Inflammatory macrophage (primary cell): ENCODE measurements at places on chromosomes 4 and X.

GRCh38 chr4:110678517-110679227 is 55.8 kb upstream of the PITX2 start:
- no peak for DNase-seq

- no peak for DNase-seq
Measured at GRCh38 chrX:38939067-38939466, 137.8 kb downstream of the MID1IP1 start.

DNA sequence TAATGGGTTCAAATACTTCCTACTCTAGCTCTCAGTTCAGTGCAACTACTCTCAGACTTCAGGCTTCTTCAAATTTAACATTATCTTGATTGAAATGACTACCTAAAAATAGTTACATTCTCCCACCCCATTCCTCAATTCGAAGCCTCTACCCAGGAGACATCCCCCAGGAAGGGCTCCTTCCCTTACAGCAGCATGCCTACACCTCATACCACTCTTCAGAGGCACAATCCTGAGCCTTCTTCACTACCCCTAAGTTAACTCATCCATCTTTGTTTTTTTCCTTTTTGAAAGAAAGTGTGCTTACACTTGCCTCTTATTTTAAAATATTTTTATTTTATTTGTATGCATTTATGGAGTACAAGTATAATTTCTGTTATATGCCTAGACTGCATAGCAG is 17.2 kb upstream of the PRSS48 start:
- DNase-seq = no peak

DNA sequence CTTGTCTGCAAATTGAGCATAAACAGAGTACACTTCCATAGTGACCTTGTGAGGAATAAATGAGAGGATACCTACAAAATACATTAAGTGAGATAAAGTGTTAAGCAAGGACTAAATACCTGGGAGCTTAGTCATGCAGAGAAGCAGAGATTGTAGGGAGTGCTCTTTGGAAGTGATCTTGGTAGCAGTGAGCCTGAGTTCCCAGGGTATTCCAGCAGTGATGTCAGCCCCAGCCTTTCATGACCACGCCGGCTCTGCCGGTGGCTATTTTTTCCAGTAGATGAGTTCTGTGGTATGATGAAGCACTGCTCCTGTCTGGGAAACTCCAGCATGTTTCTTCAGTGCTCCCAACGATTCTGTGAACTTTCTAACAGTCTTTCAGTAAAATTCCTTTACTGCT is 391.5 kb upstream of the IGFBP7 start:
- no peak for DNase-seq

GRCh38 chr4:158578476-158578875 is 56.8 kb downstream of the RXFP1 start:
- peak; percentile 15 for DNase-seq

- no peak for DNase-seq
Measured at GRCh38 chr4:102064747-102065442, 274.4 kb downstream of the BANK1 start.

DNA sequence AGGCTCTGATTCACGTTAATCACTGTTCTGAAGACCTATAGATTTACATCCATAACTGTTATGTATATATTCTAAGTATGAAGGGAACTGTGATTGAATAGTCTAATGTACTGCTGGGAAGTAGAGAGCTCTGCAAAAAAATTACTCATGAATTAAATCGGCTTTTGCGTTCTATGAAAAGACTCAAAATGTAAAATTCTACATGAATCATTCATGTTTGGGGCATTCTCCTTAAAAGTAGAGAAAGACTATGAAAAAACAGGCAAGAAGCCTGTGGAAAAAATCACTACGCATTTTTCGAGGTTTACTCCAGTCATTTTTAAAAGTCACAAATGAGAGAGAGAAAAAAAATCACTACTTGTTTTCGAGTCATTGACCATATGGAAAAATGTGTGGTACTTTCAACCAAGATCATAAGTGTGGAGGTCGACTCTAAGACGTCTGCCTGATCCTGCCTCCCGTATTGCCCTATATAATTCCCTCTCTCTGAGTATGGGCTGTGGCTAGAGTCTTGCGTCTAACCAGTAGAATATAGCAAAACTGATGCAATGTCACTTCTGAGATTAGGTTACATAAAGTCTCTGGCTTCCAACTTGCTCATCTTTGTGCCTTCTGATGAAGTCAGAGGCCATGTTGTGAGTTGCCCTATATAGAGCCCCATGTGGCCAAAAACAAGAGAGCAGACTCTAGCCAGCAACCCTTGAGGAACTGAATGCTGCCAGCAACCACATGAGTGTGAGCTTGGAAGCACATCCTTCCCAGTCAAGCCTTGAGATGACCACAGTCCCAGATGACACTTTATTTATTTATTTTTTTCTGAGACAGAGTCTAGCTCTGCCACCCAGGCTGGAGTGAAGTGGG is 32.1 kb upstream of the VEGFD start:
- DNase-seq = peak; percentile 13

DNA sequence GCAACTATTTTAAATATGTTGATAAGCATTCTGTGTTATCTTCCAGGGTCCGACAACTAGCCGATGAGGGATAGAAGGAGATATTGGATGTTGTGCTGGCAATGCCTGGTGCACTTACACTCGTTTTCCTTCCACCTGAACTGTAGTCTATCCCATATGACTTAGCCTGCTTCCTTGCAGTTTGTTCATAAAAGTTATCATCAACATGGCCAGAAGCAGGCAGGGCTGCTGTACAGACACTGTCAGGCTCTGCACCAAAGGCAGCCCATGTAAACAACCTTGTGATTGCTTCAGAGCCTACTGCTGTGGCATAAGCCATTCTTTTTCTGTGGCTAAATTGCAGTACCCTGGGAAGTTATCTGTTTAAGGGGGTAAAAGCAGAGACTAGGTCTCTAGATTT is 1.6 kb downstream of the MAPK10 start:
- no peak for DNase-seq

DNA sequence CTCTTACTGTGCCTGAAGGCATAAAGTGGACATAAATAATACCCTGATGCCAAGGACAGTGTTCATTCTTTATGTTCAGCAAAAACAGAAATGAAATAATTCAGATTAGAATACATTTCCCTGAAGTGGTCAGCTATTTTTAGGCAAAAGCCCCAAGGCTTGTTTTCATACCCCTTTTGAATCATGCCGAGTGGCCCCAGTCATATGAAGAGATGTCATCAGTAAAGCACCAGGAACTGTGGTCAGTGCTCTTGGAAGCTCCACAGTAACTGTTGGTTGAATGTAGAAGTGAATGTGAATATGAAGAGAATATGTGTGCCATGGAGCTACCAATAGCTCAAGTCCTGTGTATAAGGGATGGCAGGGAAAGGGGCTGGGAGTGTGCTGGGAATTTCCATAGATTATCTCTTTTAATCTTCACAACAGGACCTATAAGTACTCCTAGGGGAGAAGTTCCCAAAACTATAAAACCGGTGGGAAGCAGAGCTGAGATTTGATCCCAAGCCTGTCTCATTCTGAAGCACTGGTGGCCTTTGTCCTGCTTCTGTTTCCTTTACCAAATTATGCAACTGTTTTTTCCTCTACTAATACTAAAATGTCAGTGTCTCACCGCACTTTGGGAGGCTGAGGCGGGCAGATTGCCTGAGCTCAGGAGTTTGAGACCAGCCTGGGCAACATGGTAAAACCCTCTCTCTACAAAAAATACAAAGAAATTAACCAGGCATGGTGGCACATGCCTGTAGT is 52.6 kb downstream of the FNIP2 start:
- DNase-seq = peak; percentile 68

DNA sequence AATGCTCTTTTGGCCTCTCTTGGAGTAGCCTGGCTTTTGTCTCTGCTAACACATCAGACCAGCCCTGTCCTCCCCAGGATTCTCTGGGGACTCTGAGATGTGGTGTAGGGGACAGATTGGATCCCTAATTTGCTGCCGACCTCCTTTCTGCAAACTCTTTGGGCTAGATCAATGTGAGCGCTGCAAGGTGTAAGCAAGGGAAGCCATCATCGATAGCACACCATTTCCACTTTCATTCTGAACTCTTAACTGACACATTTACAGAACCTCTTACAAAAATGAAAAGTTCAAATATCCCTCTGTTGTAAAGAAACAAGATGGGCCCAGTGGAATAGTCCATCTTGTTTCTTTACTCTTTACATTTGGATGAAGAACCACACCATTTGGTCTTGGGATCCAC is 46.6 kb downstream of the PGRMC2 start:
- DNase-seq = no peak

DNA sequence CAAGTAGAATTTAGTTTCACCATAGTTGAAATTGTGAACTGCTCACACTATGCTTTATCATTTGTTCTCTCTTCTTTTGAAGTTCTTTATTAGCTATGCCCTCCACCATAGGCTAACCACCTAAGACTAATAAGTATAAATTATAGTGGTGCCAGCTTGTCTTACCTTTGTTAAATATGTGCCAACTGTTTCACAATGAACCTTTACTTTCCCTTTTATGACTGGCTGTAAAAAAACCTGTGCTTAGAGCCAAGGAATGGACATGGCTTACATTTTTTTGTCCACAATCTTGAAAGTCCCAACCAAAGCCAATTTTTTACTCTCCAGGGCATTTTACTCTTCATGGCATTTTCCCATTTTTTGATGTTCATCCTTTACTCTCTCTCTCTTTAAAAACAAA is 123.5 kb upstream of the LEF1 start:
- DNase-seq = no peak

- no peak for DNase-seq
Measured at GRCh38 chr4:53744446-53745160, 153.3 kb upstream of the LNX1 start.

DNA sequence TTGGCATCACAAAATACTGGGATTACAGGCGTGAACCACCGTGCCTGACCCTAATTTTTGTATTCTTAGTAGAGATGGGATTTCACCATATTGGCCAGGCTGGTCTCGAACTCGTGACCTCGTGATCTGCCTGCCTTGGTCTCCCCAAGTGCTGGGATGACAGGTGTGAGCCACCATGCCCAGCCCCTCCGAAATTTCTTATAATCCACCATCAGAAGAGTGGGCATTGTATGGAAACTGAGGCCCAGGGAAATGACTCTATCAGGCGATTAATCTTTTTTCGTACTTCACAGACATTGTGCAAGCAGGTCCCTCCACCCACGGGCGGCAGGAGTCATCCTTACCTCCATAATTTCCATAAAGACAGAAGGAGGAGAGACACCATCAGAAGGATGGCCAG is 16.0 kb downstream of the CRLF2 start:
- DNase-seq = no peak

- DNase-seq = no peak
Measured at GRCh38 chrX:71540801-71541200, 7.9 kb downstream of the OGT start.

DNA sequence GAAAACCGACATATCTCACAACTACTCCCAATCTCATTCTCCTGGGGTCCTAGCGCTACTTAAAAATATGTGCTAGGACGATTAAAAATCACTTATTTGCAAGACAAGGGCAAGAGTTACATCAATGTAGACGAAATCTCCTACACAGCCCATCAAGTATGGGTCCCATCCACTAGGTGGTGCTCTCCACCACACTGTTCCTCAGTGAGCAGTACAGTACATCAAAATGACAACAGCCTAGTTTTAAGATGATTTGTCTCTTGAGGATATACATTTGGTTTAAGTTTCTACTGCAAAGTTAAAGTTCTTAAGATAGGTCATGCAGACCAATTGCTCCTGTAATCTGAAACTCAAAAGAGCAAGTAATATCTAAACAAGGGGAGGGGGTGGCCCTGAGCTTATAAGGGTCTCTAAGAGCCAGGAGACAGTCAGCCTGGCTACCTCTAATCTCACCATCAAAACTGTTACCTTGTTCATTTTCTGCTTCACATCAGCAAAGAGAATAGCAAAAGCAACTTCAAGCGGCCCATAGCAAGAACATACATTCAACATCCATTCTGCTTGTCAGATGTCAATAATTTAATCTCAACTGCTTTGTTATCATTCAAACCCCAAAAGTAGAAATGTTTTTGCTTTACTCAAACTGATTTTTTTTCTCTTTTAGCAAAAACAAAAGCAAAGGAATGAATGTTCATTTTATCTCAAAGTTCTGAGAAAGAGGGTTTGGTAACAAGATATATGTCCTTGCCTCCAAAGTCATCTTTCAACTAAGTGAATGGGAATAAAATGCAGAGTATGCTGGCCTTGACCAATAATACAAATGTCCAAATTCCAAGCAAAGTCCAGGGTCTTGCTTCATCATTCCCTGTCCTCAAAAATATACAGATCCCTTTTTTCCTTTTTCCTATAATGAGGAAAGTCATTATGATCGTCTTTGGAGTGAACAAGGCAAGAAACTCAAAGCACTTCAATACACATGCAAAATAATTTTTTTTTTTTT is 53.1 kb downstream of the STX18 start:
- DNase-seq = peak; percentile 82

GRCh38 chr4:145823743-145824142 is 114.9 kb downstream of the ZNF827 start:
- no peak for DNase-seq

DNA sequence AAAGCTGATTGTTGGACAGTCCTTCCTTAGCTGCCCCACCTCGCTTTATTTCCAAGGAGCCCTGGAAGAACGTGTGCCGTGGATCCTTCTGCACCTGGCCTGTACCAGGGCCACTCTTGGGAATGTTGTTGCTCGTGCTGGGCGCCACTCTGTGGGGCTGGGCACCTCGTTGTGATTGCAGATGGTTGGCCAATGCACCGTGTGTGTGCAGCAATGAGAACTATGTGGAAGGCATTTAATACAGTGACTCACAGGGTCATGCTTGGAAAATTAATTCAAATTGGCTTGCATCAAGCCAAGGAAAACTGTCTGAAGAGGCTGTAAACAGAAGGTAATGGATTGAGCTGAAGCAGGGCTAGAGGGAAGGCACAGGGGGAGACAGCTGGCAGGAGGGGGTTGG is 37.0 kb upstream of the CD99L2 start:
- DNase-seq = no peak

GRCh38 chr4:73258436-73258685 is 237 bp downstream of the ANKRD17 start:
- DNase-seq = no peak

DNA sequence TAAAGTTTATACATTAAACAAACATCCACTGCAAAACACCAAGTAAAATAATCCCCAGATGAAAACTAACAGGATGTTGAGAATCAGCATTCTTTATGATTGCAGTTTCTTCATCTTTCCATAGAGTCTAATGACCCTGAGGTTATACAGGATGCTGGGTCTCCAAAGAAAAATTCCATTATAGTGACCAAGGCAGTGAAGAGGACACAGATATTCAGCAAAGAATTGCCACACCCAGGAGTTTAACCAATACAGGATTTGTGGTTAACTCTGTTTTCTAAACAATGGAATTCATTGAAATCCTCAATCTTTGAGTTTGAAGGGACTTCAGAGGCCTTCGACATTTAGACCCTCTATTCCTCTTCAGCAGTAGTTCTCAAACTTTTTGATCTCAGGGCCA is 76.2 kb upstream of the ESX1 start:
- DNase-seq = no peak

- DNase-seq = no peak
Measured at GRCh38 chr4:129883996-129884395, 788.0 kb downstream of the C4orf33 start.

- no peak for DNase-seq
Measured at GRCh38 chr4:178136736-178137345, 694.6 kb upstream of the AGA start.

GRCh38 chr4:132540268-132540667 is 608.8 kb upstream of the PCDH10 start:
- DNase-seq = no peak
